ENCODE measurements at places on chromosomes 13 and 19.

DNA sequence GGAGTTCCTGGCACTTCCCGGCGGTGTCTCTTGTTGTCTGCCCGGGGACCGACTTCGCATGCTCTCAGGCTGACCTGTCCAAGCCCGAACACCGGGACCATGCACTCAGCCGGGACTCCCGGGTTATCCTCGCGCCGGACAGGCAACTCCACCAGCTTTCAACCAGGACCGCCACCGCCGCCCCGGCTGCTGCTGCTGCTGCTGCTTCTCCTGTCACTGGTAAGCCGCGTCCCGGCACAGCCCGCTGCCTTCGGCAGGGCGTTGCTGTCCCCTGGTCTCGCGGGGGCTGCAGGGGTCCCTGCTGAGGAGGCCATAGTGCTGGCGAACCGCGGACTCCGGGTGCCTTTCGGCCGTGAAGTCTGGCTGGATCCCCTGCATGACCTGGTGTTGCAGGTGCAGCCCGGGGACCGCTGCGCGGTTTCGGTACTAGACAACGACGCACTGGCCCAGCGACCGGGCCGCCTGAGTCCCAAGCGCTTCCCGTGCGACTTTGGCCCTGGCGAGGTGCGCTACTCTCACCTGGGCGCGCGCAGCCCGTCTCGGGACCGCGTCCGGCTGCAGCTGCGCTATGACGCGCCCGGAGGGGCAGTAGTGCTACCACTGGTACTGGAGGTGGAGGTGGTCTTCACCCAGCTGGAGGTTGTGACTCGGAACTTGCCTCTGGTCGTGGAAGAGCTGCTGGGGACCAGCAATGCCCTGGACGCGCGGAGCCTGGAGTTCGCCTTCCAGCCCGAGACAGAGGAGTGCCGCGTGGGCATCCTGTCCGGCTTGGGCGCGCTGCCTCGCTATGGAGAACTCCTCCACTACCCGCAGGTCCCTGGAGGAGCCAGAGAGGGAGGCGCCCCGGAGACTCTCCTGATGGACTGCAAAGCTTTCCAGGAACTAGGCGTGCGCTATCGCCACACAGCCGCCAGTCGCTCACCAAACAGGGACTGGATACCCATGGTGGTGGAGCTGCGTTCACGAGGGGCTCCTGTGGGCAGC, 661 bp downstream of the FREM2 start:
- H3K27me3 ChIP-seq: peaks cover 32% of the 10 kb centered on the region
- H3K4me3 ChIP-seq: no peak overlapping the region
- H3K4me1 ChIP-seq: no peaks in the 10 kb centered on the region
- no peaks in the 10 kb centered on the region for H3K36me3 ChIP-seq
- H3K27ac ChIP-seq: no peak overlapping the region

DNA sequence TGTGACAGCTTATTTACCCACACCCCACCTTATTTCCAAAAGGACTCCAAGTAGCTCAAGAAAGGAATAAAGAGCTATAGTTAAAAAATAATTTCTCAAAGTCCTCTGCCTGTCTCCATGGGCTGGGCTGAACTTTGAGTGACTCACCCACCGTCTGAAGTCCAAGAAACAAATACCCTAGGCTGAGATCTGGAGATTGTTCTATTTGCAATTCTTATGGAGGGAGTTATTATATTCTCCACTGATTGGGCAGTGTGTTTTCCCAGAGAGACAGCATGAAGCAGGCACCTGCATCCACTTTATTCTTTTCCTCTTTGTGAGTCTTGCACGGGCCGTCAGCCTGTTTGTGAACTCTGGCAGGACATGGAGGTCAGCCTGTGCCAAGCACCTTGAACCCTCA, 63.2 kb downstream of the SHISA2 start:
- H3K27me3 ChIP-seq: no peaks in the 10 kb centered on the region
- H3K36me3 ChIP-seq: no peaks in the 10 kb centered on the region
- no peaks in the 10 kb centered on the region for H3K4me1 ChIP-seq
- no peak overlapping the region for H3K4me3 ChIP-seq

DNA sequence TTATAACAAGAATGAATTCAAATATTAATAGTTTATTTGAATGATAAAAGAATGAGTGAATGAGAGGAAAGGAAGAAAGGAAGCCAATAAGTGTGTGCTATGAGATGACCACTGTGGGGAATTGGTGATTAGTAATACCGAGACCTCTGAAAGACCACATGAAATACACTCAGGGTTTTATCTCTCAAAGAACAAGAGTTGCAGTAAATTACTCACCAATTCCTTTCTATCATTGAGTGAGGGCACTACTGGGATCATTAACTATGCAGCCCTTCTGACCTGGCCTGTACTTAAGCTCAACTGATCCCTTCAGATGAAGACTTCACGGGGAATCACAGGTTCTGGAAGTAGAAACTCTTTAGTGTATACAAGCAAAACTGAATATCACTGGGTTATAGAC, 1636.1 kb downstream of the SLITRK5 start:
- H3K4me1 ChIP-seq: no peaks in the 10 kb centered on the region
- H3K27me3 ChIP-seq: no peaks in the 10 kb centered on the region
- H3K4me3 ChIP-seq: no peak overlapping the region
- H3K27ac ChIP-seq: no peak overlapping the region
- no peaks in the 10 kb centered on the region for H3K36me3 ChIP-seq
- no peak for DNase-seq

- no peak overlapping the region for H3K4me3 ChIP-seq
- peak overlapping the region; percentile 50 for H3K27ac ChIP-seq
- peak; percentile 48 for DNase-seq
- no peaks in the 10 kb centered on the region for H3K36me3 ChIP-seq
- H3K27me3 ChIP-seq: no peaks in the 10 kb centered on the region
- peaks cover 47% of the 10 kb centered on the region for H3K4me1 ChIP-seq
Observed at GRCh38 chr13:25971459-25972145, 80.2 kb downstream of the SHISA2 start.

DNA sequence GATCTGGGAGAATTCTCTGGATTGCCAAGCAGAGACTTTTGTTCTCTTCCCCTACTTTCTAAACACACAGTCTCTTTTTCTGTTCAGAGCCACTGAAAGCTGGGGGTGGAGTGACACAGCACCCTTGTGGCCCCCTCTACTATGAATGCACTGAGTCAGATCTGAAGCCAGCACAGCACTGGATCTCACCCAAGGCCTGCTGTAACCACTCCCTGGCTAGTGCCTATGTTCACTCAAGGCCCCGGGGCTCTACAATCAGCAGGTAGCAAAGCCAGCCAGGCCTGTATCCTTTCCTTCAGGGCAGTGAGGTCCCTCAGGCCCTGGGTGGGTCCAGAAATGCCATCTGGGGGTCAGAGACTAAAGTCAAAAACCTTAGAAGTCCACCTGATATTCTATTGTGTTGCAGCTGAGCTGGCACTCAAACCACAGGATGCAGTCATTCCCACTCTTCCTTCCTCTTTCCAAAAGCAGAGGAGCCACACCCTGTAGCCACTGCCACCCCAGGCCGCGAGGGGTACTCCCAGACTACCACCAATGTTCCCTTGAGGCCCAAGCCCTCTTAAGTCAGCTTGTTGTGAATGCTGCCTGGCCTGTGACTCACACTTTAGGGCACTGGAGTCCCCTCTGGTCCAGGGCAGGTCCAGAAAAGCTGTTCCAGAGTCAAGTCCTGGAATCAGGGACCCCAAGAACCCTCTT, 110.1 kb upstream of the RXFP2 start:
- no peaks in the 10 kb centered on the region for H3K4me1 ChIP-seq
- H3K27me3 ChIP-seq: peaks cover 6% of the 10 kb centered on the region
- no peak overlapping the region for H3K27ac ChIP-seq

DNA sequence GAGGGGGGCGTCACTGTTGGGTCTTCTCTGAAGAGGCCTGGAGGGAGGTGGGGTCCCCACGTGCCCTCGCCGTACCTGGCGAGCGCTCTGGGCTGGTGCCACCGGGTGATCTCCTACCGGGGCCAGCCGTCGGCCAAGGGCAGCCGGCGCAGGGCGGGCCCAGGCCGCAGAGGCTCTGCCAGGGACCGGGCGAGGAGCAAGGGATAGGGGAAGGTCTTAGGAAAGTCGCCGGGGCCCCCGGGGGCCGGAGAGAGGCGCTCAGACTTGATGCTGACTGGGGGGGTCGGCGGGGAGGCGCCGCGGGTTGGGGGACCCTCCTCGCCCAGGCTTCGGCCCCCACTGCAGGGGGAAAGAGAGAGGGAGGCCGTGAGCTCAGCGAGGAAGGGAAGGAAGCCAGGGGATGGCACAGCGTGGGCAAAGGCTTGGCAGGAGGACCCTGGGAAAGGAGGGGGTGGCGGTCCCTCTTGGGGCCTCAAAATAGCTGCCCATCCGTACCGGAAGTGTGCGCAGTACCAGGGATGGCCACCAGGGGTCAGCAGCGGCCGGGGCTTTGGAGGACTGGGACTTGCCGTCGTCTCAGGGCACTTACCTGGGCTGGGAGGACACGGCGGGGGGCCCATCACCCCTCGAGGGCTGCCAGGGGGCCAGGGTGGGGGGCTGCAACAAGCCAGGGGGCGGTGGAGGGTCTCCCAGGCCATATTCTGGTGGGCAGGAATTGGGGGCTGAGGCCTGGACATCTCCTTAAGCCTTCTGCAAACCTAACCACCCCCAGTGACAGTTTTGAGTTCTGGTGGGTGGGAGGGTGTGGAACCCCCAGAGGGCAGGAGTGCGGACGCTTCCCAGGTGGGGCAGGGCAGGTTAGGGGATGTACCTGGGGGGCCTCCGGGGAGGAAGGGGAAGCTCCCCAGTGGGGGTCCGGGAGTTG, 7.7 kb upstream of the TMEM161A start:
- no peaks in the 10 kb centered on the region for H3K27me3 ChIP-seq
- no peak overlapping the region for H3K4me3 ChIP-seq
- peaks cover 8% of the 10 kb centered on the region for H3K36me3 ChIP-seq
- DNase-seq: peak; percentile 78

DNA sequence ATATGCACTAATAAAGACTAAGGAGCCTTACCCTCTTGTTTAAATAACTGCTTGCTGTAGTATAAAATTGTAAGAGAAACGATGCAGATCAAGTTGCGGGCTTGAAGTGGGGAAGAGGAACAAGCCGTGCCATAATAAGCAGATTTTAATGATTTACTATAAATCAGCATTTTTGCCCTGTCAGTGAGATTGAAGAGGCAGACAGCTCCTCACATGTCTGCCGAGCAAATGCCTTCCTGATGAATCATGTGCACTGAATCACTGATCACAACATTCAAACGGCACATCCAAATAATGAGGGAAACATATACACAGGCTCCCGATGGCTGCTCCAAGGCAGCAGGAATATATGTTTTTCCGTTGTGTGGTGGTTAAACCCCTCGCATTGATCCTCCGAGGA, 282.9 kb downstream of the TSHZ3 start:
- DNase-seq: no peak
- H3K4me3 ChIP-seq: no peak overlapping the region
- H3K36me3 ChIP-seq: no peaks in the 10 kb centered on the region
- peaks cover 20% of the 10 kb centered on the region for H3K27me3 ChIP-seq

- H3K27ac ChIP-seq: no peak overlapping the region
- H3K27me3 ChIP-seq: peaks cover 34% of the 10 kb centered on the region
- DNase-seq: no peak
- no peak overlapping the region for H3K4me3 ChIP-seq
Observed at GRCh38 chr13:23905766-23906165, 8.5 kb upstream of the C1QTNF9B start.

DNA sequence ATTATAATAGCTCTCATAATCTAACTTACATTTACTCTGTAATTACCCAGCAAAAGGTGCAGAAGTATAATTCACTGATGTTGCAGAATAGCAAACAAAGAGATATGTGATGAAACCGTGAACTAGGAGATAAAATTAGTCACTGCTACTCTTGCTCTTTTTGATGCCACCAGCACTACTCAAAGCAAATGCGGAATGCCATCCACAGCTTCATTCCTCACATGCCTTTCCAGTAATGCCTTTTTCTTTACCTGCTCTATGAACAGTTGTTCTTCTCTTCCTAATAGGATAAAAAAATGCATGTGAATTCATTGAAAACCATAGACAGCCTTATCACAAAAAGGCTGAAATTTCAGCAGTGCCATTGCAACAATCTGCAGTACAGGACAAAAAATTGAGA, 1129.5 kb downstream of the DIAPH3 start:
- H3K4me3 ChIP-seq: no peak overlapping the region
- DNase-seq: no peak
- no peaks in the 10 kb centered on the region for H3K4me1 ChIP-seq
- H3K27ac ChIP-seq: no peak overlapping the region

DNA sequence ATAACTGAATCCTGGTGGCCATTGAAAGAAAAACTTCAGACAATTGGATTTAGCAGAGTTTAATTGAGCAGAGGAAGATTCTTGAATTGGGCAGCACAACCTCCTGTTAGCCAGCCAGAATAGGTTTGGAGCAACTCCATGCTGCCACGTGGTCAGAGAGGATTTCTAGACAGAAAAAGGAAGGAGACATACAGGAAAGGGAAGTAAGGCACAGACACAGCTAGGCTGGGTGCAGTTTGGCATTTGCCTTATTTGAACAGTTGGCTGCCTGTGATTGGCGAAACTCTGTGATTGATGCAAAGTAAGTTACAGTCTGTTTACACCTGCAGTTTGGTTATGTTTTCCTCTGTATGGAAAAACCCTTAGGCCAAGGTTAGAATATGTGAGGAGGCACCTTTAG, 85.8 kb upstream of the SPATA13 start:
- no peak overlapping the region for H3K4me3 ChIP-seq
- DNase-seq: no peak
- H3K27me3 ChIP-seq: no peaks in the 10 kb centered on the region

DNA sequence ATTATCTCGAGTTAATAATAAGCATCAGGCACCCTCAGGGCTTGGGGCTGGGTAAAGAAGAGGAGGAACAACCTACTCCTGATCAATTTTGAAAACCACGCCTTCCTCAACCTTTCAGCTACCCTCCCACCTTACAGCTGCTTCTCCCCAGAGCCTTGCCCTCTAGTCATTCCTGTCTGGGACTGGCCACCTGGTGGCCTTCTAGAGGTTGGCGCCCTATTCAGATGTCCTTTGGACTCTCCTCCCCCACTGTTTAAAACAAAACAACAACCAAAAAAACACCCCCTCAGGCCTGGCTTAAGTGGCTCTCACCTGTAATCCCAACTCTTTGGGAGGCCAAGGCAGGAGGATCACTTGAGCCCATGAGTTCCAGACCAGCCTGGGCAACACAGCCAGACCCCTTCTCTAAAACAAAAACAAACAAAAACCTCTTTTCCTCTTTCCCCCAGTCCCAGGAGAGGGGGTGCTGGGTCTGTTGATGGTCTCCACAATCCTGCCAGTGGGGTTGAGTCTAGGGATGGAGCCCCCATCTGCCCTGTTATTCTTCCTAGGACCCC, 62.3 kb downstream of the CCDC70 start:
- no peak overlapping the region for H3K4me3 ChIP-seq
- DNase-seq: no peak
- no peak overlapping the region for H3K27ac ChIP-seq

DNA sequence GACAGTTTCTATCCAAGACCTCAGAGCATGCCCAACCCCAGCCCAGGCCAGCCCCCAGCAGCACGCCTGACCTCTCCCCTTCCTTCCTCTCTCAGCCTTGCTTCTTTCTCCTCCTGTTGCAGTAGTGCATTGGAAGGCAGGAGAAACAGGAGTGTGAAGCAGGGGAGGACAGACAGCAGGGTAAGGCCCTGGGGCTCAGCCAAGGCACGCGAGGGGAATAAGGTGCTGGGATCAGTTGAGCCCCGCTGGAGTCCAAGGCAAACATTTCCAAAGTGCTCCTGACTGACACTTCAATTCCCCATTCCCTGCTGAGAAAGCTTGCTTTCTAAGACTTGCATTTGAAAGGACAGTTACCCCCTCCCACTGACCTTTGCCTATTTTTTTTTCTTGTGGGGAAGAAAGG, 73.1 kb upstream of the OLFM4 start:
- H3K27me3 ChIP-seq: no peaks in the 10 kb centered on the region
- no peaks in the 10 kb centered on the region for H3K36me3 ChIP-seq
- no peak overlapping the region for H3K4me3 ChIP-seq
- no peak overlapping the region for H3K27ac ChIP-seq

GRCh38 chr13:108044954-108045353, 170.4 kb downstream of the LIG4 start:
- H3K27ac ChIP-seq: no peak overlapping the region
- H3K4me3 ChIP-seq: no peak overlapping the region
- H3K4me1 ChIP-seq: no peaks in the 10 kb centered on the region
- H3K27me3 ChIP-seq: no peaks in the 10 kb centered on the region

Data from T-cell (primary cell).